ENCODE measurements at places on chromosomes 5 and 9.

GRCh38 chr9:35852267-35852815, 17.9 kb downstream of the OR13J1 start:
- DNase-seq = no peak

- DNase-seq = peak; percentile 20
Measured at GRCh38 chr5:163695830-163696578, 190.6 kb downstream of the MAT2B start.

DNA sequence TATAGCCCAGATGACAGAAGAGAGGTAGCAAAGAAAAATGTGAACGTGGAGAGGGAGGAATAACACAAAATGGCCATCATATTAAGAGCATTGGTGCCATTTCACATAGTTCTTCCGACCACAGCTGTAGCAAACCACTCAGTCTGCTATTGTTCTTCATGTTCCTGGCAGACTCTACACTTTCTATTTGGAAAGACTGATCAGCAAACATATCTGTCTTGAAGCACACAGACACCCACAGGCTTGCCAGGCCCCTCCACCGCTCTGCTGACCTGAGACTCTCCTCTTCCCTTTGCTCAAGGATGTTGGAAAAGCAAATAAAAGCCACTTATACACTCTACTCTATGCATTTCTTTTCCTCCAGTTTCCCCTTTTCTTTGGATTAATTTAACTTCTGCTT, 298.0 kb downstream of the FBXL7 start:
- DNase-seq = no peak

GRCh38 chr5:117473165-117473564, 898.5 kb upstream of the SEMA6A start:
- no peak for DNase-seq

DNA sequence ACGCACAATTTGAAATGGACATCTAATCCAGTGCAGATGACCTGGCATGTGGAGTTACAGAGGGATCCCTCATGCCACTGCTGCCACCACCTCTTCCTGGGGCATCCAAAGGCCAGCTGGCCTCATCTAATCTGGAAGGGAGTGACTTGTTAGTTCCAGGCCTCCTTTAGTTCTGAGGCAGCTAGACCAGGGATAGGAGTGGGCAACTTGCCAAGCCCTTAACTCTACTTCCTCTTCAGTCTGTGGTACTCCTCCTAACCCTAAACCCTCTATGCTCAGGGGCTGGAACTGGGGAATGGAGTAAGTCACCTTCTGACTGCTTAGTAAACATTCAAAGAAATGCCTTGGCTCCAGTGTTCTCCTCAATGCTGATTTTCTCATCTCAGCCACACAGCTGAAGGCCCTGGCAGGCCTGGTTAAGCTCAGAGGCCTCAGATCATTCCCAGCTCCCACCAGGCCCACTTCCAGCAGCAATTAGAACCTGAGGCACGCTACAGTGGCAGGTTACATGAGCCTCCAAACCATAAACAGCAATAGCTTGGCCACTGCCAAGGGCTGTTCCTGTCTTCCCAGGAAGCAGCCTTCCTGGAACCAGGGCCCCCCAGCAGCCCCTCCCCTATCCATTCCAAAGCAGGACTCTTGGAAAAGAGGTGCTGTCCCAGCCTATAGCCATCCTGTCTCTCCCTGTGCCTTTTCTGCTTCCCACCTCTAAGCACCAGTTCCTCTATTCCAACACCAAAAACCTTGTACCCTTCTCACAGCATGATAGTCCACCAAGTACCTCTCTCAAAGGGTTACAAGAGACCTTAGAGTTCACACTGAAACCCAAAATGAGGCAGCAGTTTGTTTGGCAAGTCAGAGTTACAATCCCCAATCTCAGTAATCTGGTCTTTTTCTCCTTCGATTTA, 2.0 kb downstream of the EIF4EBP3 start:
- peak; percentile 66 for DNase-seq

- no peak for DNase-seq
Measured at GRCh38 chr9:122200960-122201595, 27.7 kb downstream of the LHX6 start.

DNA sequence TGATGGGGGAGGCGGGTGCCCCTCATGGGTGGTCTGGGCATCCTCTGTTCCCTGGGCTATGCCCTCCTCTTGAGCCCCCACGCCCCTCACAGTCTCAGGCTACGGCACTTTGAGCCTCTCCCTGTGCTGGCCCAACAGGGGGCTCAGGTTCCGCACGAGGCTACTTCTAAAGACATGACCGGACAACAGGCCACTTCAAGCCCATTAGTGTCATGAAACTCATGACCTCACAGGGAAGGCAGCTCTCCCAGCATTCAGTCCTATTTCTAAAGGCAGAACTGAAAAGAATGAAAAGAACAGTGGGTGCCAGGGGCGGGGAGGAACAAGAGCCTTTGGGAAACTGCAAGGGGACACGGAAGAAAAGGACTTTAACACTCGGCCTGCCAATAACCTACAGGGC, 45.0 kb downstream of the COL23A1 start:
- DNase-seq = no peak

GRCh38 chr9:20041697-20042081, 252.9 kb upstream of the SLC24A2 start:
- no peak for DNase-seq

GRCh38 chr5:181204113-181204825, 727 bp downstream of the TRIM7 start:
- DNase-seq = no peak

DNA sequence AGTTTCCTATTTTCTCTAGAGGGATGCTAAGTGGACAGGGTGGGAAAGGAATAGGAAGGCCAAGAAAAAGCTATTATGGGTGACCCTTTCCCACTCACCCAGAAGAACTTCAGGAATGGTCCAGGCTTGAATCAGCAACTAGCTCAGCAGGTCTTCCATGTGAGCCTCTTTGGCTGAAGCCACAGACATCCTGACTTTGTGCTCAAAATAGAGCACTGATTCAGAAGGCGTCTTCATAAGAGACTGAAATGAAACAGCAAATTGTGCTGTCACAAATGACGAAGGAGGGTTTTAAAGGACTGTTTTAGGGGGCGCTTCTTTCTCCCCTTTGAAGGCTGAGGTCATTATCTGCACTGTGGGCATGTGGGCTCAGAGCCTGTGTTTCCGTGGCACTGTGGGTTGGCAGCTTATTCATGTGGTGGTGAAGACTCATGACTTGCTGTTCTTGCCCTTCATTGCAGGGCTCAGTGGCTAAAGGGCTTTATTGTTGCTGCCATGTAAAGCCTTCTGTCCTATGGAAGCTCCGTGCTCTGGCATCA, 65.8 kb upstream of the NFIL3 start:
- peak; percentile 15 for DNase-seq

DNA sequence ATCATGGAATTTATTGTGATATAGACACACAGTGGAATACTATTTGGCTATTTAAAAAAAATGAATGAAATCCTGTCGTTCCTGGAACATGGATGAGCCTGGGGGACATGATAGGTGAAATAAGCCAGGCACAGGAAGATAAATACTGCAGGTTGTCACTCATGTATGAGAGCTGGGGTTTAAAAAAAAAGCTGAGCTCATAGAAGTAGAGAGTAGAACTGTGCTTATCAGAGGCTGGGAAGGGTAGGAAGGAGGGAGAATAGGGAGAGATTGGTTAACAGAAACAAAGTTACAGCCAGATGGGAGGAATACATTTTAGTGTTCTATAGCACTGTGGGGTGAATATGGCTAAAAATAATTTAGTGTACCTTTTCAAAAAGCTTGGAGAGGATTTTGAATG, 200.6 kb upstream of the NR4A3 start:
- DNase-seq = no peak

DNA sequence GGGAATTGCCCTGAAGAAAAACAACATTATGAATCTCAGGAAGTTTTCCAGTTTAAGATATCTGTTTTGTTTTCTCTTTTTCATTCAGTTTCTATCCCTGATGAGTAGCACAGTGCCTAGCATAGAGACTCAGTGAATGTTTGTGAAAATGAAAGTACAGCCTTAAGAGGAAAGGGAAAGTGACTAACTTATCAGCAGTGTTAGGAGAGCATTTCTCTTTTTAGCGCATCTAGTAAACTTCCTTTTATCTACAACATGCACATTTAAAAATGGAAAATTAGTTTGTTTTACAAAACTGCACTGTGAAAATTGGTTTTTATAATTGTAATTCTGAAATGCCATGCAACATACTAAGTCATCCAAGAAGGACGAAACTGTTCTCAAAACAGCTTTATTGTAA, 110.8 kb downstream of the SMARCA2 start:
- DNase-seq = no peak

- no peak for DNase-seq
Measured at GRCh38 chr9:136563646-136564325, 17.9 kb upstream of the NOTCH1 start.

GRCh38 chr5:926417-927171, 33.9 kb downstream of the TRIP13 start:
- no peak for DNase-seq

DNA sequence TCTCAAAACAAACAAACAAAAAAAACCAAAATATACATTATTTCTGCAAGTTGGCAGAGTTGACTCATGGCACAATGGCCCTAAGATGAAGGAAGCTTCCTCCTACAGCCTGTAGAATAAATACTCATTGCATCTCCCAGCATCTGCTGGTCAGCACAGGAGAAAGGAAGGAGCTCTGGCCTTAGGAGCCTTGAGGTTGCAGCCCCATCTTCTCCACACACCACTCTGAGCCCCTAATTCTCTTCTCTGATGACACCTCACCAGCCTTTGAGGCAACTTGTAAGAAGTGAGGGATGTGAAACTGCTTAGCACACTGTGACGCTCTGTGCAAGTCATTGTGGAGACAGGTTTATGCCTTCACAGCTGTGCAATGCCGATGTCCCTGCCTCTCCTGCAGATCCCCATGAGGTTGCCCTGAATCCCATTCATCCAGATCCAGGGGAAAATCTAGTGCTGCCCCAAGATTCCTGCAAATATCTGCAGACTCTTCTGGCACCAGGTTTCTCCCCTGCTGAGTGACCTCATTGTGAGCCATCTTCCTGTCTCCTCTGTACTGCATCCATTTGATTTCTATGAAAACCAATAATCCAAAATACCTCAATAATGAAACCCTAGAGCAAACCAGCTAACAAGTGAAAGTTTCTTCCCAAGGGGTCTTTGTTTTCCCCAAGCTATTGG, 65.3 kb upstream of the TGFBR1 start:
- DNase-seq = no peak

- no peak for DNase-seq
Measured at GRCh38 chr5:39379693-39380092, 15.4 kb upstream of the C9 start.

DNA sequence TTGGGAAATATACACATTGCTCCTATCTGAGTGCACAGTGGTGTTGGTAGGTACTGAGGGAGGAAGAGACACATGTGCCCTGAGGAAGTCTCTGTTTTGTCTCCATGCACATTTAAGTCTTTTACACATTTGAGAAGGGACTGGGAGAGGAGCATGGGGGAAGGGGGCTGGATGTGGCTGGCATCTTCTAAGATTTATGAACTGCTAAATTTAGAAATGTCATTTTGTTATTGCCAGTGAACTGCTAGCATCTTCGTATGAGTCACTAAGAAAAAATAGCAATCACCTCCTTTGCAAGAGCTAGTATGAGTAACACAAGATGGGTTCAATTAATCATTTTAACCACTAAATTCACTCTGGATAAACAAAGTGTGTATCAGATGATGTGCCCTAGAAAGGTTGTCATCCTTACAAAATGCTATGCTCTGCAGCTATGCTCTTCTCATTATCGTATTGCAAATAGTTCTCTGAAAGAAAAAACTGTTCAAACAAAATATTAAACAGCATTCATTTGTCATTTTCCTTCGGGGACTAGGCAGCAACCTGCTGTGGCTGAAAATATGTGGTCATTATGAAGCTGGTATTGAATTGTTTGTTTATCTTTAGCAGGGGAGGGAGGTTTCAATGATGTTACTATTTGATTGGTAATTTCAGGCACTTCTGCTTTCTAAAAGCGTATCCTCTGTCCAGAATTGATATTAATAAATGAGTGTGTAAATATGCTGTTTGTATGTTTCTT, 236.5 kb downstream of the DMRTA1 start:
- no peak for DNase-seq

Measured in Jurkat, Clone E6-1 (cell line).